ENCODE measurements at places on chromosomes 5 and 9.
A peak's percentile ranks its signal among the peaks of the same experiment; 100 is the strongest.

GRCh38 chr5:113253037-113253436 is 181.8 kb downstream of the TSSK1B start:
- no peak for DNase-seq

- peak; percentile 82 for DNase-seq
Observed at GRCh38 chr5:139787568-139788293, 7.9 kb upstream of the PSD2 start.

GRCh38 chr9:18791074-18791473 is 241.9 kb downstream of the SAXO1 start:
- no peak for DNase-seq

GRCh38 chr5:137836997-137837396 is 30.7 kb upstream of the MYOT start:
- DNase-seq = no peak

GRCh38 chr5:36861871-36862270 is 14.7 kb upstream of the NIPBL start:
- DNase-seq = no peak

- no peak for DNase-seq
Observed at GRCh38 chr5:177320879-177321278, 9.2 kb upstream of the MXD3 start.

Data from Caki2 (cell line).